ENCODE measurements at places on chromosomes 6 and 20. TPM values are rescaled to one million over a fixed set of nuclear protein-coding genes. Genes with fewer than 3 reads are reported as not detected.

The OOEP gene
- not detected for total RNA-seq

The MAP3K5 gene
- 45.2 TPM for total RNA-seq

The APCDD1L gene
- 0.99 TPM for total RNA-seq

The EEF1A2 gene
- 1.7 TPM for total RNA-seq

The VSX1 gene
- total RNA-seq, result not detected

The LZTS3 gene
- 6.1 TPM for total RNA-seq

The LTA gene
- not detected for total RNA-seq

DNA sequence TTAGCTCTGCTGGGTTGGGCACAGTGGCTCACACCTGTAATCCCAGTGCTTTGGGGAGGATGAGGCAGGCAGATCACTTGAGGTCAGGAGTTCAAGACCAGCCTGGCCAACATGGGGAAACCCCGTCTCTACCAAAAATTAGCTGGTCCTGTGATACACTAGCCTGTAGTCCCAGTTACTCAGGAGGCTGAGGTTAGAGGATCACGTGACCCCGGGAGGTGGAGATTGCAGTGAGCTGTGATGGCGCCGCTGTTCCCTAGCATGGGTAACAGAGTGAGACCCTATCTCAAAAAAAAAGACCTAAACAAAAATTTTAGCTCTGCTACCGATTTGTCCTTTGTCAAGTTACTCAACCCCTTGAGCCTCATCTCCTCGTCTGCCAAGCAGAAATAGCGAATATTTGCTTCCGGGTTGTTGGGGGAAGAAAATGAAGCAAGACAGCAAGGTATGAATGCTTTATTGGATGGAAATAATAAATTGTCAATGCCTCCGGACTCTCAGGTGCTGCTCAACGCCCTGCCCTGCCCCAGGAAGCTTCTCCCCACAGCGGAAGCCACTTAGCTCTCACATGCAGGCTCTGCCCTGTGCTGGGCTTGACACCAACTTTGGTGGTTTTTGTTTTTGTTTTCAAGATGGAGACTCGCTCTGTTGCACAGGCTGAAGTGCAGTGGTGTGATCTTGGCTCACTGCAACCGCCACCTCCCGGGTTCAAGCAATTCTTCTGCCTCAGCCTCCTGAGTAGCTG lies 24.9 kb upstream of the ITCH start:
- no peaks in the 10 kb centered on the region for H3K4me1 ChIP-seq
- no peak overlapping the region for H3K27ac ChIP-seq
- H3K27me3 ChIP-seq, result no peaks in the 10 kb centered on the region
- no peaks in the 10 kb centered on the region for H3K36me3 ChIP-seq
- no peak for DNase-seq

- no peak overlapping the region for H3K4me3 ChIP-seq
- DNase-seq, result no peak
- H3K4me1 ChIP-seq, result peaks cover 5% of the 10 kb centered on the region
- H3K27me3 ChIP-seq, result no peaks in the 10 kb centered on the region
- H3K36me3 ChIP-seq, result no peaks in the 10 kb centered on the region
- no peak overlapping the region for H3K27ac ChIP-seq
These were observed 131.1 kb downstream of the TBXT start for GRCh38 chr6:166036316-166037095.

DNA sequence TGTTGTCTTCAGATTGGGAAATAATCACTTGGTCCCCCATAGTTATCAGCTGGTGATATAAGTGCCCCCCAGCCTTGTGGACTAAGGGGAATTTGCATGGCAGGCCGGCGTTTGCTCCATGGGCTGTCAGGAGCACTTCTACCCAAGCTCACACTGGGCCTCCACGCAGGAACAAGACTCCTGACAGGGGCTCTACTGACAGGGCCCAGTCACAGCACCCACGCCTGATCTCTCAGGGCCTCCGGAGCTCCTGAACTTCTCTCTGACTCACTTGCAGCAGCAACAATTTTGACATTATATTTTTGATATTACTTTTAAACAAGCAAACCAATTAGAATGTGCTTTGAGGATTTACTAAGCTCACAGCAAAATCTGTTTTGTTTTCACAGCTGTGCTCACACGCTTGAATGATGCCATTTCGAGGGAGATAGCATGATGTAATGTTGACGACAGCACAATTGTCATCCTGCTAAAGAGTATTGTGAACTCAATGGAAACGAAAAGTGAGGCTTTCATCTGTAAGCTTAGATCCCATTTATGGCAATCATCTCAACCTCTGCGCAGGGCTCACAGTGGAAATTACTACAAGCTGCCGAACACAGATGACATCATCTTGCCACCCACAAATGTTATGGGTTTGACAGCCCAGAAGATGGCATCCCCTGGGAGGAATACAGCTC lies 28.7 kb upstream of the TXNDC5 start:
- H3K27me3 ChIP-seq, result no peaks in the 10 kb centered on the region
- DNase-seq, result no peak
- no peaks in the 10 kb centered on the region for H3K36me3 ChIP-seq
- no peak overlapping the region for H3K4me3 ChIP-seq
- no peaks in the 10 kb centered on the region for H3K4me1 ChIP-seq

- no peaks in the 10 kb centered on the region for H3K27me3 ChIP-seq
- H3K36me3 ChIP-seq, result no peaks in the 10 kb centered on the region
- H3K4me3 ChIP-seq, result peak overlapping the region; percentile 100
- no peak for DNase-seq
- peak overlapping the region; percentile 82 for H3K27ac ChIP-seq
These were observed 597 bp upstream of the HINT3 start for GRCh38 chr6:125955973-125956372.

DNA sequence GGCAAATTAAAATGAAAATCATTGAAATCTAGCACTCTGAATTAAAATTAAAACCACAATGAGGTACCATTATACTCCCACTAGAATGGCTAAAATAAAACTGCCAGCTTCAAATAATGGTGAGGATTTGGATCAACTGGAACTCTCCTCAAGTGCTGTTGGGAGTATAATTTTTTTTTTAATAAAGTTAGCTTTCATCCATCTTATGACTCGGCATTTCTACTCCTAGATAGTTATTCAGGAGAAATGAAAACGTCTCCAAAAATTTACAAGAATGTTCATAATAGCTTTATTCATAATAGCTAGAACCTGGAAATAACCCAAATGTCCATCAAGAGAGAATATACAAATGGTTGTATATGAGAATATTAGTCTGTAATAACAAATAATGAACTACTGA lies 63.2 kb downstream of the ASXL1 start:
- no peak overlapping the region for H3K27ac ChIP-seq
- no peaks in the 10 kb centered on the region for H3K27me3 ChIP-seq
- no peaks in the 10 kb centered on the region for H3K4me1 ChIP-seq
- no peak for DNase-seq
- H3K4me3 ChIP-seq, result no peak overlapping the region

DNA sequence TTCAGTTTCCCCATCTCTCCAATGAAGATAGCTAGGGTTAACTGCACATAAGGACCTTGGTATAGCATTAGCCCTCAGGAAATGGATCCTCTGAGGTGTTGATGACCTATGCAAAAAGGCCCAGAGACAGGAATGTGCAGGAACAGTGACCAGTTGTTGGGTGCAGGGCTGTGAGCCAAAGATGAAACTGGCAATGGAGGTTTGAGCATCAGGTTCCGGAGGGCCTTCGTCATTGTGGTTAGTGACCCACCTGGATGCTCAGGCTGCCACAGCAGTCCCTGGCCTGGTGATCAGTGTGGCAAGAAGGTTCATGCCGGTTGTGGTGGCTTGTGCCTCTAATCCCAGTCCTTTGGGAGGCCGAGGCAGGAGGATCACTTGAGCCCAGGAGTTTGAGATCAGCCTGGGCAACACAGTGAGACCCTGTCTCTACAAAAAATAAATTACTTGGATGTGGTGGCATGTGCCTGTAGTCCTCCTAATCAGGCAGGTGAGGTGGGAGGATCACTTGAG lies 43.7 kb downstream of the TM9SF4 start:
- DNase-seq, result no peak
- no peak overlapping the region for H3K4me3 ChIP-seq
- no peaks in the 10 kb centered on the region for H3K27me3 ChIP-seq
- no peak overlapping the region for H3K27ac ChIP-seq

GRCh38 chr6:10453596-10453995 lies 38.7 kb upstream of the TFAP2A start:
- no peaks in the 10 kb centered on the region for H3K36me3 ChIP-seq
- H3K27me3 ChIP-seq, result no peaks in the 10 kb centered on the region
- no peak overlapping the region for H3K4me3 ChIP-seq

DNA sequence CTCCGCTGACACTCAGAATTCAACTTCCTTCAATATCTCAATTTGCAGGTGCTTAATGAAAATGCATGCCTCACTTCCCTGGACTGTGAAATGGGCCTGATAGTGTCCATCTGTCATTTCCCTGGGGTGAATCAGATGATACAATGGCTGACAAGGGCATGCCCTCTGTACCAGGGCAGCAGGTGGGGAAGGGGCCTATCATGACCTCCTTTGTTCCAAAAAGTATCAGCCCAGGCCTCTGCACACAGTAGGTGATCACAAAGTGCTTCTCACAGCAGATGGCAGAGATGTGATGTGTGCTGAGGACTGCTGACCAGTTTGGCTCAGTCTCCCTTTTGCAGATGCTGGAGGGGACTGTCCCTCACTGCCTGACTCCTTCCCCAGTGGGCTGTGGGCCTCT lies 44.3 kb downstream of the DLGAP4 start:
- no peak overlapping the region for H3K4me3 ChIP-seq
- H3K4me1 ChIP-seq, result no peaks in the 10 kb centered on the region
- no peak overlapping the region for H3K27ac ChIP-seq
- no peak for DNase-seq
- no peaks in the 10 kb centered on the region for H3K27me3 ChIP-seq

DNA sequence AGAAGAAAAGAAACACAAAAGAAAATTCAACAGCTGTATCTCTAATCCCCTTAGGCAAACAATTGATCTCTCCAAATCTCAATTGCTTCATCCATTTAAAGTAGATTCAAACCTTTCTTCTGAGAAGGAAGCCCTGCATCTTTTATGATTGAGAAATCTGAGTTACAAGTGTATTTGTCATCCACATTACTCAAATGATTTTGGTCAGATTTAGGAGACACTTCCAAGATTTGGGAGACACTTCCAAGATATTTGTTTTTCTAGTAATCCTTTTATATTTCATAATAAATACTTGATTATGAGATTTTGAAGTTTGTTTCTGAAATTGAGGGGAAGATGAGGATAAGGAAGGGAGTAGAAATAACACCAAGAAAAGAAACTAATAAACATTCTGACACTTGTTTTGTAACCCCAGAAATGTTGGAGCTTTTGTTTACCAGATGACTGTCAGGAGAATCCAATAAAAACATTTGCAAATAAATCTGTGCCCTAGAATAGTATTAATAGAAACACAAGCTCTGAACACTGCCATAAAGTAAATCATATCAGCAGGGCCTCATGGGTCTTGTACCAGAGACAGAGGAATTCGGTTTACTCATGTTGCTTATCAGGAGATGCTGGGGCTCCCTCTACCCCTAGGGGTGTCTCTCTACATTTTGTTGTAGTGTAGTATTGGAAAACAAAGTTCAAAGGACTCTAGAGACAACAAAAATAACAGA lies 314.3 kb upstream of the NT5E start:
- H3K4me1 ChIP-seq, result no peaks in the 10 kb centered on the region
- no peaks in the 10 kb centered on the region for H3K36me3 ChIP-seq
- H3K27ac ChIP-seq, result no peak overlapping the region
- no peak for DNase-seq

DNA sequence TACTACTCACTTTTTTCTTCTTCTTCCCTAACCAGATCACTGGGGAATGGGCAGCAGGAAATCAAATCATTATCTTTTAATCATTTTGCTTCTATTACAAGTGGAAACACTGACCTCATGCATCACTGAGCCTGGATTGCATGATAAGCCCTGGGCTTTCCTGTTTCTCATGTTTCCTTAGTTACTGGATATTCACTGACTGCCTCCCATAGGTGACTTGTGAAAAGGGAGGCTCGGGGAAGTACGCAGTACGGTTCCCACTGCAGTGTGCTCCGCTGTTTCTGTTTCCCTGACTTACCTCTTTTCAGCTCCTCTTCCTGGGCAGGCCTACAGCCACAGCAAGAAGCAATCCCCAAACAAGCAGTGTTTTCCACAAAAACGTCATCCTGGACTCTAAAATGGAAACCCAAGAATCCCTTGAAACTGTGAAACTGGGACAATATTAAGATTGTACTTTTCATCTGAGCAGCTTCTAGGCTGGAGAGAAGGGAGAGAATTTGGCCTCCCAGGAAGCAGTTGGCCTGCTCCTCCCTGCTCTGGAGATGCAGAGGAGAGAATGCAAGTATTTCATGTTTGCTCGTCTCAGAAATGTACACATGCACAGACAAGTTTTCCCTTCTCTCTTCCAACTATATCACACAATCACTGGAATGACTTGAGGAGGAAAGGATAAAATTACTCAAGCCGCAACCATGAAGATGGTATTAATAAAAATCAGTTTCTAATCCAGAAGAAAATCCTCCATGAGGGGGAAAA lies 13.1 kb downstream of the BTNL2 start:
- DNase-seq, result peak; percentile 8
- no peaks in the 10 kb centered on the region for H3K4me1 ChIP-seq
- H3K36me3 ChIP-seq, result no peaks in the 10 kb centered on the region
- H3K27me3 ChIP-seq, result no peaks in the 10 kb centered on the region
- H3K4me3 ChIP-seq, result no peak overlapping the region

DNA sequence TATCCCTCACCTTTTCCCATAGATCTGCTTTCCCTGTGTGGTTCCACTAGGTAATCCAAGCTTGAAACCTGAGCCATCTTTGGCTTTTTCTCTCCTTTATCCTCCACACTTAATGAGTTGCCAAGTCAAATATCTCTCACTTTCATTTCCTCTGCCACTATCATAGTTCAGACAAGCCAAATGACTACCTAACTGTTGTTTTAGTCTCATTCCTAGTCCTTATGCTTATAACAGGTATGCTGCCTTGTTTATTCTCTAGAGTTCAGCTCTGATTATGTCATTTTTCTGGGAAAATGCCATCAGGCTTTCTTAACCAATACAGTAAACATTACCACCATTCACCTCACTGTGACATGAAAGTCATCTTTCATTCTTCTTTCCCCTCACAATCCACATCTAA lies 6.5 kb downstream of the EFHC1 start:
- H3K27ac ChIP-seq, result no peak overlapping the region
- no peak for DNase-seq
- H3K4me3 ChIP-seq, result no peak overlapping the region
- H3K4me1 ChIP-seq, result peaks cover 11% of the 10 kb centered on the region
- no peaks in the 10 kb centered on the region for H3K27me3 ChIP-seq
- no peaks in the 10 kb centered on the region for H3K36me3 ChIP-seq

All from fibroblast of lung (primary cell).